Activated CD4-positive, alpha-beta T cell treated with anti-CD3 and anti-CD28 coated beads, Interleukin-2, amount 50 U/mL, for 24 hours (primary cell): ENCODE measurements at places on chromosomes 13 and 19.

DNA sequence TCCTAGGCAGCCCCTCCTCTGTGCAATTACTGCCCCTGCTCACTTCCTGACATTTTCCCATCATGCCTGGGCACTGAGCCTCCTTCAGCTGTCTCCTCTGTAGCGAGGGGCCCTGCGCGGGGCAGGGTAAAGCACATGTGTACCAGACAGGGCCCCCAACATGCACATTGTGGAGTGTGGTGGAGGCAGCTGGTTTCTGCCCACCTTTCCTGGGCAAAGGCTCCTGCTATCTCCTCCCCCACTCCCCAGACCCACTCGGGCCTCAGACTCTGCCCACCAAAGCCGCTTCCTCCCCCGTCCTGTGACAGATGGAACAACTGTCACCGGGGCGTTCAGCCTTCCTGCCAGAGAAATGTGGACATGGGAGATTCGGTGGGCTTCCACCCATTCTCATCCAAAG, 2.9 kb upstream of the KPTN start:
- DNase-seq, result no peak

DNA sequence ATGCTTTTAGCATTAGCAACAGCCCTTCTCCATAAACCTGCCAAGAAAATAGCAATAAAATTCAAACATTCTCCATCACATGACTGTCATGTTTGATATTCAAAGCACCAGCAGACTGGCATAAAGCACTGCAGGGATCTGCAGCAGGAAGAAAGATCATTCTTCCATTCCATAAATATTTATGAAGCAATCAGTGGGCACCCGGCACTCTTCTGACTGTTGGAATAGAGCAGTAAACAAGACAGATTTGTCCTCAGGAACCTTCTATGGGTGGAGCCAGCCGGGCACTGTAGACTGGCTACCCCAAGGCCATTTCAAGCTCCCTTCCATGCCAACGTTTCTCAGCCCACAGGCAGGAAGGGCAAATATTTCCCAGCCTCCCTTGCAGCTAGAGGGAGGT, 25.5 kb downstream of the PLA2G4C start:
- no peak for DNase-seq

DNA sequence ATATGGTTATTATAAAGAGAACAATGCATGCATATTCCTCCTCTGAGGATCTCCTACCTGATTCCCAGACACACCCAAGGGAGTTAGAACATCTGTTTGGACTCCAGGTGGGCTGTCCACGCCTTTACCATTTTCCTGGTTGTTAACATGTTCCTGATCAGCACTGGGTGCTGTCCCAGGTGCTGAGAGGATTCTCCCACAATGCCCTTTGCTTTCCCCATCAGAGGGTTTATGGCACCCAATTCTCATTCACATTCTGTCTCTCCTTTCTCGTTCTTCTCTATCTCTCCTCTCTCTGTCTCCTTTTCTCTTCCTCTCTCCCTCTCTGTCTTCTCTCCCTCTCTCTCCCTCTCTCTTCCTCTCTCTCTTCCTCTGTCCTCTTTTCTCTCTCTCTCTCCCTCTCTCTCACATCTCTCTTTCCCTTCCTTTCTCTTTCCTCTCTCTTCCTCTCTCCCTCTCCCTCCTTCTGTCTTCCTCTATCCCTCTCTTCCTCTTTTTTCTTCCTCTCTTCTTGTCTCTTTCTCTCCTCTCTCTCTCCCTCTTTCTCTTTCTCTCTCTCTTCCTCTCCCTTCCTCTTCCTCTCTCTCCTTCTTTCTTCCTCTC, 3.3 kb upstream of the RDH13 start:
- DNase-seq, result no peak

GRCh38 chr19:32543115-32543900, 37.7 kb upstream of the PDCD5 start:
- no peak for DNase-seq
